ENCODE measurements at places on chromosomes 1 and 21.

DNA sequence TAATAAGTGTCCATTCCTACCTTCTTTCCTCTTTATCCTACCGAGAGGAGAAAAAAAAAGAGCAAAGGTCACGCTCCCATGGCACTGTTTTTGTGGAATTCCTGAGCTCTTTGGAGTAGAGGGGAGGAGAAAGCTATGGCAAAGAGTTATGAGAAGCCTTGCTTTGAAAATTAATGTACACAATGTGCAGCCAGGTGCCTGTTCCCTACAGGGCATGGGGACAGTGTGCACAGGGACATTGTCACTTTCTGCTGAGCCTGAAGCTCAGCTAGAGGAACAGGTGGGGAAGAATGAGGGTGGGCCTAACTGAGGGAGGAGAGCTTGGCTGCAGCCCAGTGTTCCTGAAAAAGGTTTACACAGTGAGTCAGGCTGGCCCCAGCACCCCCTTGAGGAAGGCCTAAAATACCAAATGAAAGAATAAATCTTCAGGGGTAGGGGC, 66.1 kb downstream of the PLXNA2 start:
- DNase-seq: no peak

DNA sequence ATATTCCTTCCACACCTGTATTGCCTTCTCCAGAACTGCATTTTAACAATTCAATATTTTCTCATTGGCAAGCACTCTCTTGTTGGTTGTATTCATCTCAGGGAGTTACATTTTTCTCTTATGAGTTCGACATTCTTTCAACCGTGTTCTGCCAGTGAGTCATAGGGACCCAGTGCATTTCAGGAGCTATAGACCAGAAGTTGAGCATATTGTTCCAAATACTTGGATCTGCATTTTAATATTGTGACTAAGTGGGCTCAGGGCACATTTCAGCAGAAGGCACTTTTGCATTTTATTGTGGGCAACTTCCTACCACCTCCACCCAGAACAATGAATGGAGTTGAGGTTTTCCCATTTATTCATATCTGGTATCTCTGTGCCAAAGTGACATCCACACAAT, 132.8 kb downstream of the TNFSF18 start:
- no peak for DNase-seq

- no peak for DNase-seq
These were observed 33.1 kb upstream of the EXOSC10 start for GRCh38 chr1:11132563-11133293.

- no peak for DNase-seq
These were observed 13.6 kb downstream of the PACC1 start for GRCh38 chr1:212401042-212401441.

- no peak for DNase-seq
These were observed 272.6 kb downstream of the MATN1 start for GRCh38 chr1:30450818-30451233.

- no peak for DNase-seq
These were observed 572 bp downstream of the ATP1B1 start for GRCh38 chr1:169106921-169107602.

- no peak for DNase-seq
These were observed 223.0 kb upstream of the ADAMTS5 start for GRCh38 chr21:27189870-27190269.

DNA sequence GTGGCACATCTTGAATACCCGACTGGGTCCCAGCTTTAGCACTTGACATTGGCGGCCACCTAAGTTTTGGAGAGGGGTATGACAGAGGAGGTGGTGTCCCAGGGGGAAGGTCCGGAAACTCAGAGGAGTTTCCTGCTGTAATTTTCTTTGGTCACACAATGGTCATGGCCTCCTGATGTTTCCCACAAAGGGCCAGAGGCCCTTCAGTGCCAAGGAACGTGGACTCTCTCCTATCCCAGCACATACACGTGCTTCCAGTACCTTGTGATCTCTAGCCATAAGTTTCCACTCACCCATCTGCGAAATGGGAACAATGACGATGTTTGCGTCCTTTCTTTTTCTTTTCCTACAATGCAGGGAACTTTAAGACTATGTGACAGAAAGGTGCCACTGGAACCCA, 13.2 kb downstream of the CAPN2 start:
- no peak for DNase-seq

DNA sequence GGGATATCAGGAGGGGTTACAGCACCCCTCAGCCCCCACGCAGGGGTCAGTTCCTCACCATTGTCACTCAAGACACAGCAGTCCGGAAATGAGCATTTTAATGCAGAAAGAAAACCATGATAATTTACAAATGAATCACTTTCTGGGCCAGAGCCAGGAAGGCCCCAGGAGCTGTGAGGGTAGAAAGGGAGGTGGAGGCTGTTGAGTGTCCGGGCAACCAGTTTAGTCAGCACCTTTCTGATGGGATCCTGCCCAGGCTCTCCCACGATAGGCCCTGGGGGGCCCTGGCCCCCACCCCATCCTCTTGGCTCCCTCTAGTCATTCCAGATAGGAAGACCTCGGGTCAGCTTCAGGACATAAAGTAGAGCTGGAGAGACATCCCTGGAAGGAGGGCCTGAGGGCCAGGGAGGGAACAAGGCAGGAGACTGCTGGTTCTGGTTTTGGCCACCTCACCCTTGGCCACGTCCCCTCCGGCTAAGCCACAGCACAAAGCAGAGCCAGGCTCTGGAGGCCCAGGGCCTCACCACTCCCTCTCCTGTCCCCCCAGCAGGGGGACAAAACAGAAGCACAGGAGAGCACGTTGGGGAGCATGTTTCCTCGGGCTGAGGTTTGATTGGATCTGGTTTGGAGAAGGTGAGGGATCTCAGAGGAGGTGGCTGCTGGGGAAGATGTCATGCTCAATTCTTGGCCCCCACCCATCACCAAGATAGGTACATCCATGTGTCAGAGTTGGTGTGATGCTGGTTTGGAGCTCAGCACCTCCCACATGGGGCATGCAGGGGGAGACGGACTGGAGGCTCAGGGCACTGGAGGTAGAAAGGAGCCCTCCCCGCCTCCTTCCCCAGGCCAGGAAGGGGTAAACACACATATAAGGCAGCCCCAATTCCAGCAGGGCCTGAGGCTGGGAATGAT, 20.6 kb downstream of the ETNK2 start:
- no peak for DNase-seq

DNA sequence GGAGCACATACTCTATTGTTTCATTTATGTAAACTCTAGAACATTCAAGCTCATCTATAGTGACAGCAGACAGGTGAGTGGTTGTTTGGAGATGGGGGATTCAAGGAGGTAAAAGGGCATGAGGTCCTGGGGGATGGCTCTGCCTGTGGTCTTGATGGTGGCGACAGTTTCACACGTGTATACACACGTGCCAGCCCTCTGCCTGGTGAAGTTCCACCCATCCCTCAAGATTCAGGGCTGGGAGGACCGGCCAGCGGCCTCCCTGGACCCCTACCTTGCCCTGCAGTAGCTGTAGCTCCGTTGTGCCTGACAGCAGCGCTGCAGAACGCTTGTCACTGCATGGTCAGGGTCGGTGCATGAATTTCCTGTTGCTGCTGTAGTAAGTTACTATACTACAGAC, 38.9 kb upstream of the UTS2 start:
- no peak for DNase-seq

- DNase-seq: no peak
These were observed 209.9 kb upstream of the SGIP1 start for GRCh38 chr1:66323958-66324625.

GRCh38 chr1:81654147-81654546, 146.6 kb upstream of the ADGRL2 start:
- no peak for DNase-seq

GRCh38 chr1:236141447-236142252, 689 bp upstream of the GPR137B start:
- DNase-seq: peak; percentile 39

GRCh38 chr1:110605901-110606656, at the start of gene KCNA2:
KCNA2 (minus strand) TSS chr1:110606358; CDS start chr1:110604782, 1,576 bp downstream.
- peak; percentile 96 for DNase-seq

DNA sequence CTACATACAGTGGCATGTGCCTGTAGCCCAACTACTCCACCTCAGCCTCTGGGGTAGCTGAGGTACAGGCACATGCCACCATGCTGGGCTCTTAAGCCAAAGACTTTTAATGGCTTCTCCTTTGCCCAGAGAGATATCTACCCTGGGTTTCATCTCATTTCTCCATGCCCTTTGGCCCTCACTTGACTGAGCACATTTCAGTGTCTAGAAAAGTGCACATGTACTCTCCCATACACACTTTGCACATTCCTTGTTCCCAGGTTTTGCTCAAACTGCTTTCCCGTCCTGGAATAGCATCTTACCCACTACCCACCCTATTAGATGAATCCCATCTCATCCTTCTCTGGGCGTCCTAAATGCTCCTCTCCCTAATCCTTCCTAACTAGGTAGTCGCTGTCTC, 10.2 kb upstream of the RXRG start:
- DNase-seq: no peak

DNA sequence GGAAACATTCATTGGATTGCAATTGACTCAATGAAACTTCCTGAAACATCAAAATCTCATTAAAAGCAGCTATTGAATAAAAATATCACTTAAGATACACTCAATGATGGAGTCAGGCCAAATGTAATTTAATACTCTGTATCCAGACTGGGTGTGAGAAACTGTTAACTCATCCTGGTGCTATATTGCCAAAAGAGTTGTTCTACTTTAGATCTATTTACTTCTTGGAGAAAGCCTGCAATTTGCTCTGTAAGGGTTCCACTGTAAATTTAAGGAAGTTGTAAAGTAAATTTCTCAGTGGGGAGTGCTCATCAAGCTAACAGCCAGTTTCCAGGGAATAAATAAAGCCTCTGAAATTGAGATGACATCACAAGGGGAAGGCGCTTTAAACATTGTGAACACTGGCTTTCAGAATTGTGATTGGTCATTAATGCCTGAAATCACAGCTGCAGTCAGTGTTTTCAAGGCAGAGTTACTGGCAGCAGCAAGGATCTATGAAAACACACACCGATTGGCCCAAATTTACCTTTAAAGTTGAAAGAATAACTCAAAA, 91.4 kb downstream of the OLFM3 start:
- DNase-seq: no peak

DNA sequence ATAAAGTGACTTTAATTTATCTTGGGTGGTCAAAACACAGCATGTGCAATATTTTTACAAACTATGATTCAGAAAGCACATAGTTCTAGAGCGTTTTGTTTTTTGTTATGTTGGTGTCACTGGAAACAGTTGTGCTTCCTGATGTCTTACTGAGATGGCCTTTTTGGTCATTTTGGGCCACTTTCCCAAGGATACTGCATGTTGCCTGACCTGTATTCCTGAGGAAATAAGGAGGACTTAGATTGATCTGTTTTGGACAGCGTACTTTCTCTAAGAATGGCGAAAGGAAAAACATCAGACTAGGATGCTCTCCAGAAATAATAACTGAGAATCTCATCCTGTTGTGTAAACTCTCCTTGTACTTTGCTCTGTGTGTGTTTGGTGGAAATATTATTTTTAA, 451.2 kb downstream of the USP25 start:
- no peak for DNase-seq

DNA sequence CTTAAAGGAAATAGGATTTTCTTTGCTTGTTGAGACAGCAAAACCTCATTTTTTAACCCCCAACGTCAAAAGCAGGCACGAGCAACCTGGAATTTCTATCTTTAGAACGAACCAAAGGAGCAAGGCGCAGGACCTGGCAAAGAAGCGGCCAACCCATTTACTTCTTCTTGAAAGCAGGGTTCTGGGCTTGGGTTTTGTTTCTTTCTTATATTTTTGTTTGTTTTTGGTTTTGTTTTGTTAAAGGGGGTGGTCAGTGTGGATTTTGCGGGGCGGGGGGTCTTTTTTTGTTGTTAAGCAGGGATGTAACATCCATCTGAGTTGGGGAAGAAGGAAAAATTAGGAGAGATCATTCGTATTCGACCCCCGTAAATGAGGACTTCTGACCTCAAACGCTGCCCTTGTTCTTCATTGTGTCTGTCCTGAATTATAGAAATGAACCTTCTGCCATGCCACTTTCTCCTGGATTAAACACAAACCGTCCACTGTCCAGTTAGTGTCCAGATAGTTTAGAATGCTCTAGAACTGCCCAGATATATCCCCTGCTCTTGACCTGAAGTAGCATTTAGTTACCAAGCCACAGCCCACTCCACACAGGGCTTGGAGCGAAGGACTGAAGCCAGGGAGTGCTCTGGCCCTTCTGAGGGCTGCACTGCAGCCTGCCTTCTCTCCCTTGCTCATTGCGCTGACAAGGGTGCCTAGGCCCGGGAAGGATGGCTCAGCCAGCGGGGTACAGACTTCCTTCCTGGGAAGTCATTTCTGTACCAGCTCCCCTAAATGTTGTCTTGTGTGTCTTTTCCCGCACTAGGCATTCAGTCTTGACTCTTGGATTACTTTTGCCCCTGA, 909 bp upstream of the APP start:
- peak; percentile 61 for DNase-seq

DNA sequence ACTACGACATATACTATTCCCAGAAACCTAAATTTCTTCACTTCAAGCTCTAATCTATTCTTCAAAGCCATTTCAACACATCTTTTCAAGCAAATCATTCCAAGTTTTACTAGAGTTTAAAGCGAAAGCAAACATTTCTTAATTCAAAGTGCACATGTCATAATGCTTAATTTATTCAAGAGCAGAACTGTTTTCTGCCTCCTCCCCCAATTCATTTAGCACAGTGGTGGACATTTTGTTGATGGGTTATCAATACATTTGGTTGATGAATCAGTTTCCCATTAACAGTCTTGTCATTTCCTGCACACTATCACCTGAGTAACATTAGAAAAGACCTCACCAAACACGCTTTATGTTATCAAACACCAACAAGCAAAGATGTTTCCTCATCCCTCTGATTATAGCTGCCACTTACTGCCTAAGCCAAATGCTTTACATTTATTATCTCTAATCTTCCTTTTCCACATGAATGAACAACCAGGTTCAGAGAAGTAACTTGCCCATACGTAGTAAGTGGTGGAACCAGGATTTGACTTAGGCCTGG, 2.0 kb downstream of the SRSF4 start:
- DNase-seq: no peak

DNA sequence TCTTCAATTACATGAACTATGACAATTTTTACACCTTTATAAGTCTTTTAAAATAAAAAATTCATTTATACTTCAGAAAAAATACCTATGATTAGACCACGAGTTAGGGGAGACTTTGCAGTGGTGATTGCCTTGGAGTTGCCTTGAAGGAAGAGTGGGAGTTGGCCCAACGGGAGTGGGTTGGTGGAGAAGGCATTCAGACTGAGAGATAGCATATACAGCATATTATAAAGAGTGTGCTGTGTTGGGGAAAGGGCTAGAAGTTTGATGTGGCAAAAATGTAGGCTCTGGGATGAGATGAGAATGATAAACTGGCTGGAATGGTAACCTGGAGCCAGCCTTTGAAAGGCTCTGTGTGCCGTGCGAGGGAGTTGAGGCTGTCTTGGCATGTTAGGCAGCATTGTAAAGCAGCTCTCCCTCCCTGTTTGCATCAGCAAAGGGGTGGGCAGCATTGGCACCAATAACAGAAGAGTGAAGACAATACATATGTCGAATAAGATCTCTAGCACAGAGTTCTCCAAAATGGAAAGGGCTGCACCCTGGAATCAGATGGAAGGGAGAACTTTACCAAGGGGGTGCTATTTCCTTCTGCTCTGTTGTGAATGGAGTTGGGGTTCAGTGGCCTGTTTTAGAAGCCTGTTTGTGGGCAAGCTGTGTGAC, 24.4 kb downstream of the MPZL1 start:
- no peak for DNase-seq

GRCh38 chr1:101220906-101221305, 15.9 kb upstream of the S1PR1 start:
- no peak for DNase-seq

GRCh38 chr1:154405747-154406571, 816 bp downstream of the IL6R start:
- peak; percentile 92 for DNase-seq

- DNase-seq: no peak
These were observed 27.8 kb downstream of the HSPG2 start for GRCh38 chr1:21909286-21909759.

- no peak for DNase-seq
These were observed 303.8 kb downstream of the NPHP4 start for GRCh38 chr1:5688081-5689077.

Data from posterior cingulate gyrus (tissue), 11 donors.